ENCODE measurements at places on chromosomes 3 and 15. TPM values are rescaled to one million over a fixed set of nuclear protein-coding genes. Genes with fewer than 3 reads are reported as not detected.

DNA sequence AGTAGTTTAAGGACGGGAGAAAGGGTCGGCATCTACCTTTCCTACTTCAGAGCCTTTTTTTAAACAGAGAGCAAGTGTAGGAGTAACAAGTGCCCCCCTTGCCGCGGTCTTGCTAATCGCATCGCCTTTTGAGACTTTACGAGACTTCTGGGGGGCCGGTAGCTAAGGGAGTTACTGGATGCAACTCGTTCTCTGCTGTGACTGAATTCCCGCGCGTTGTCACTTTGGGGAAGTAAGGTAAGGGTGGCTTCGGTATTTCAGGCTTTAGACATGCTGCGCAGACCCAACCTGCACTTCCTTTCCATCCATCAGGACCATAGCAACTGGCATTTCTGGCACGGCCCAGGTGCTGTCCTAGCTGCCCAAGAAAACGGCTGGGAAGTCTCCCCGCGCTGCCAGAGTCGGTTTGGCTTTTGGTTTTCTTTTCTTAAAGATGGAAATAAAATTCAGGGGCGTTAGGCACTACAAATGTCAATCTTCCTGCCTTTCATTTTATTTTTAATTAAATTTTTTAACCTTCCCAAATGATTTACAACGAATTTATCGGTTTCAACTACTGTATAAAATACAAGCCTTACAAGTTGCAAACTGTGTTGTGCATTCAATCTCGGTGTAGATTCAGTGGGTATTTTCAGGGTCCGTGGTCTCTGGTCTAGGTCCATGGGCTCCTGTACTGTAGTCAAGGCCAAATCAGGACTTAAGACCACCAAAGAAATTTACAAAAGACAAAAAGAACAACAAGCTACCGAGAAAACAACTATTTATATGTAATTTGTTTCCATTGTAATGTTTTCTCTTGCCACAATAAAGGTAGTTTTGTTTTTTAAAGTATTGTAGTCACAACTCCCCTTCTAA, 3.5 kb downstream of the MECOM start:
- no peaks in the 10 kb centered on the region for H3K36me3 ChIP-seq
- peak overlapping the region; percentile 86 for H3K4me3 ChIP-seq
- peak; percentile 73 for DNase-seq
- H3K27ac ChIP-seq = no peak overlapping the region
- H3K27me3 ChIP-seq = peaks cover 71% of the 10 kb centered on the region
- peaks cover 47% of the 10 kb centered on the region for H3K4me1 ChIP-seq

DNA sequence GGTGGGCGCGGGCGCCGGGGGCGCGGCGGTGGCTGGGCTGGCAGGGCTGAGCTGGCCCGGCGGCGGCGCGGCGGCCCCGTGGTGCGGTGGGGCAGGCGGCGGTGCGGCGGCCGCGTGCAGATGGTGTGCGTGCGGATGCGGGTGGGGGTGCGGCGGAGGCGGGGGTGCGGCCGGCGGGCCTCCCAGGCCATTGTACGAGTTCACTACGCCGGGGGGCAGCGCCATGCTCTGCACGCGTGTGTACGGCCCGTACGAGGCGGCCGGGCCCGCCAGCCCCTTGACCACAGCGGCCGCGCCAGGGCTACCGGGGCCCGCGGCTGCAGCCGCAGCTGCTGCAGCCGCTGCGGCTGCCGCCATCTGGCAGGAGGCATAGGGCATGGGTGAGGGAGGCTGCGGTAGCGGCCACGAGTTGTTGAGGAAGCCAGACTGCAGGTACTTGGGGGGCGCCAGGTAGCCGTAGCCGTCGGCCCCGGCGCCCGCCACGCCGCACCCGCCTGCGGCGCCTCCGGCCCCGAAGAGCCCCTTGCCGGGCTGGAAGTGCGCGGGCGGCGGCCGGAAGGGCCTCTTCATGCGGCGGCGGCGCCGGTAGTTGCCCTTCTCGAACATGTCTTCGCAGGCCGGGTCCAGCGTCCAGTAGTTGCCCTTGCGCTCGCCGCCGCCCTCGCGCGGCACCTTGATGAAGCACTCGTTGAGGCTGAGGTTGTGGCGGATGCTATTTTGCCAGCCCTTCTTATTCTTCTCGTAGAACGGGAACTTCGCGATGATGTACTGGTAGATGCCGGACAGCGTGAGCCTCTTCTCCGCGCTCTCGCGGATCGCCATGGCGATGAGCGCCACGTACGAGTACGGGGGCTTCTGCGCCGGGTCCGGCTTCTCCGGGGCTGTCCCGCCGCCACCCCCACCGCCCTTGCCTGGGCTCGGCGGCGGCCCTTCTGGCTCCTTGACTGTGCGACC, 951 bp downstream of the FOXL2 start:
- H3K4me1 ChIP-seq = peaks cover 47% of the 10 kb centered on the region
- H3K27ac ChIP-seq = no peak overlapping the region
- H3K36me3 ChIP-seq = no peaks in the 10 kb centered on the region
- DNase-seq = peak; percentile 66
- peaks cover 100% of the 10 kb centered on the region for H3K27me3 ChIP-seq

Gene GPR62
- 0.21 TPM for total RNA-seq

Gene SLC24A5
- total RNA-seq = not detected

Gene MGLL
- total RNA-seq = 0.12 TPM

GRCh38 chr3:127915937-127916493, 983 bp downstream of the KBTBD12 start:
- no peak for DNase-seq
- no peak overlapping the region for H3K27ac ChIP-seq
- H3K4me3 ChIP-seq = no peak overlapping the region
- H3K27me3 ChIP-seq = peaks cover 58% of the 10 kb centered on the region
- H3K4me1 ChIP-seq = peaks cover 11% of the 10 kb centered on the region

Gene CFAP161
- total RNA-seq = 1.9 TPM

- no peaks in the 10 kb centered on the region for H3K27me3 ChIP-seq
- H3K4me3 ChIP-seq = no peak overlapping the region
- H3K36me3 ChIP-seq = no peaks in the 10 kb centered on the region
- no peak overlapping the region for H3K27ac ChIP-seq
- H3K4me1 ChIP-seq = peaks cover 3% of the 10 kb centered on the region
Measured at GRCh38 chr3:57971975-57972374, 36.2 kb upstream of the FLNB start.

- H3K27me3 ChIP-seq = peaks cover 13% of the 10 kb centered on the region
- H3K36me3 ChIP-seq = no peaks in the 10 kb centered on the region
- no peak overlapping the region for H3K27ac ChIP-seq
- H3K4me1 ChIP-seq = no peaks in the 10 kb centered on the region
- H3K4me3 ChIP-seq = peak overlapping the region; percentile 38
Measured at GRCh38 chr15:69031013-69032001, 16.8 kb downstream of the NOX5 start.

- no peak for DNase-seq
- no peaks in the 10 kb centered on the region for H3K36me3 ChIP-seq
- no peaks in the 10 kb centered on the region for H3K4me1 ChIP-seq
- H3K27me3 ChIP-seq = no peaks in the 10 kb centered on the region
Measured at GRCh38 chr15:75234191-75234810, 23.8 kb upstream of the GOLGA6C start.

- peaks cover 49% of the 10 kb centered on the region for H3K4me1 ChIP-seq
- no peaks in the 10 kb centered on the region for H3K36me3 ChIP-seq
- no peak overlapping the region for H3K27ac ChIP-seq
- no peak overlapping the region for H3K4me3 ChIP-seq
Measured at GRCh38 chr3:9205345-9206143, 43.9 kb downstream of the SRGAP3 start.

Gene FURIN
- total RNA-seq = 8.3 TPM

GRCh38 chr15:98823012-98823458, 174.7 kb downstream of the IGF1R start:
- peak; percentile 42 for DNase-seq
- H3K4me1 ChIP-seq = peaks cover 28% of the 10 kb centered on the region
- H3K4me3 ChIP-seq = no peak overlapping the region
- no peaks in the 10 kb centered on the region for H3K36me3 ChIP-seq
- H3K27ac ChIP-seq = peak overlapping the region; percentile 10

GRCh38 chr3:116118475-116119169, 326.7 kb downstream of the LSAMP start:
- no peak for DNase-seq
- no peaks in the 10 kb centered on the region for H3K27me3 ChIP-seq
- H3K4me3 ChIP-seq = no peak overlapping the region
- no peak overlapping the region for H3K27ac ChIP-seq
- H3K4me1 ChIP-seq = no peaks in the 10 kb centered on the region

Gene APBA2
- 35.8 TPM for total RNA-seq

Gene GOLGA6A
- total RNA-seq = 0.59 TPM
